ENCODE measurements at places on chromosomes 5 and 9. TPM values are rescaled to one million over a fixed set of nuclear protein-coding genes. Genes with fewer than 3 reads are reported as not detected.

GRCh38 chr5:158797498-158797845 lies 302.2 kb downstream of the EBF1 start:
- no peak for DNase-seq

DNA sequence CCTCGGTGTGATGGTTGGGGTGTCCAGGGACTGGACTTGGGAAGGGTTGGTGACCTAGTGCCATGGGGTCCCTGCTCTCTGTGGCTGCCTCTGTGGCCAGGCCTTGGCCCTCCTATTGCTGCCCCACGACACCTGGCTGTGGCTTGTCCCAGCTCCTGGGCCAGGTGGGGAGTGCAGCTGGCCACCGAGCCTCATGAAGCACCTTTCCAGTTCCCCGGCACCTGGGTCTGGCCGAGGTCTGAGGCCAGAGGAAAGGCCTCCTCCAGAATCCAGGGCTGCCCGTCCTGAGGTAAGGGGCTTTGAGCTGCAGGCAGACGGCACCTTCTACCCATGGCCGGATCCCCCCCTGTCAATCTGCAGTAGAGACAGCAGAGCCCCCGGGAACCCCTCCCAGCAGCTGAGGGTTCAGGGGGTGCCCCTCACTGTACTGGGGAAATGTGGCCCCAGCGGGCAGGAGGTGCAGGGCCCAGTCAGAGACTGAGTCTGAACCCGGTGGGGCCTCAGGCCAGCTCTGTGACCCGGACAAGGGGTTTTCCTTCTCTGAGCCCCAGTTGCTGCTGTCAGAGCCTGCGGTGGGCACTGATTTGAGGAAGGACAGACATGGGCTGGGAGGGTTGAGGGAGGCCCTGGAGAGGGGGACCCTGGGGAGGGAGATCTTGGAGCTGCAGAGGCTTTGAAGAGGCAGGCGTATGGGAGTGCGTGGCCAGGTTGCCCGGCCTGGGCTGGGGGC lies 54.5 kb downstream of the RXRA start:
- DNase-seq, result no peak

DNA sequence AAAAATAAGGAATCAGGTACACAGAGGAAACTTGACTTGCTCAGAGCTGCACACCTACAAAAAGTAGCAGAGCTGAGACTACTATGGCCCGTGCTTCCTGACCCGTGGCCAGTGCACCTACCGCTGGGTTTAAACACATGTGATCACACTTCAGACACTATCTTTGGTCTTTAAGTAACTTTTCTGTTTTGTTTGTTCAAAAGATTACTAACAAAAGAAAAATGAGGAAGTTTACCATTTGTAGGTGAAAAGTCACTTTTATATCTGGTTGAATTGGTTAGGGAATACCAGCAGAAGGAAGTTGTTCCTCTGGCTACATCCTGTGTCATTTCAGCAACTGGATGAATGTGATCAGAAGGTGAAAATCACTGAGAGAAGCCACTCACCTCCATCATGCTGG lies 6.5 kb upstream of the SYK start:
- DNase-seq, result no peak

DNA sequence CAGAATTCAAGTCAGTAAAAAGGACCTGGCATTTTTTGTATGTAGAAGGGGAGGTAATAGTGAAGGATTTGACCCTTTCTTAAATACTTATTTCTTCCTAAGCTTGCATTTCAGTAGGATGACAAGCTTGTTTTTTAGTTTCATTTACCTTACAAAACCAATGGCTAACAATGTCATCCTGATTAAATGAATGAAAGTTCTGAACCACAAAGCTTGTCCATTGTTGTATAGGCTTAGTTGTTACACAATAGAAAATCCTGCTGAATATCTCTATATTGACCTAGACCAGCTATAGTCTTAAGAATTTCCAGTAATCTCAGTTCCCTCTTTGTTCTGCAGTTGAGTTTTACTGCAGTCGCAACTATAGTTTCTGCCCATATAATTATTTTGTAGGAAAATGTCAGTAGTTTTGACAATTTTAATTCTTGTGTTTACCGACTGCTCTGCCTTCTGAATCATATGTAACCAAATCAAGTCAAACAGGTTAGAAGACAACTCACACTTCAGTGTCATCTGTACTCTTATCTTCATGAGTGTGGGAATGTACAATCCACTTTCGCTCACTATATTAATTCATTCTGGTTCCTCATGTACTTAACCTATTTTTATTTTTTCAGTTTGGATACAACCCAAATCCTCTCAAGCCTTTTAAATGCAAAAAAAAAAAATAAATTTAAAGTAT lies 195.7 kb downstream of the CD180 start:
- no peak for DNase-seq

- no peak for DNase-seq
Measured at GRCh38 chr5:176727983-176728675, 80.8 kb downstream of the TSPAN17 start.

OR1Q1 gene
- total RNA-seq, result not detected

SLC36A3 gene
- total RNA-seq, result not detected

GRCh38 chr9:137027369-137028262 lies at the start of gene ABCA2:
ABCA2 (minus strand) TSS chr9:137028237; CDS start chr9:137028140, 97 bp downstream.
- no peak for DNase-seq

DNA sequence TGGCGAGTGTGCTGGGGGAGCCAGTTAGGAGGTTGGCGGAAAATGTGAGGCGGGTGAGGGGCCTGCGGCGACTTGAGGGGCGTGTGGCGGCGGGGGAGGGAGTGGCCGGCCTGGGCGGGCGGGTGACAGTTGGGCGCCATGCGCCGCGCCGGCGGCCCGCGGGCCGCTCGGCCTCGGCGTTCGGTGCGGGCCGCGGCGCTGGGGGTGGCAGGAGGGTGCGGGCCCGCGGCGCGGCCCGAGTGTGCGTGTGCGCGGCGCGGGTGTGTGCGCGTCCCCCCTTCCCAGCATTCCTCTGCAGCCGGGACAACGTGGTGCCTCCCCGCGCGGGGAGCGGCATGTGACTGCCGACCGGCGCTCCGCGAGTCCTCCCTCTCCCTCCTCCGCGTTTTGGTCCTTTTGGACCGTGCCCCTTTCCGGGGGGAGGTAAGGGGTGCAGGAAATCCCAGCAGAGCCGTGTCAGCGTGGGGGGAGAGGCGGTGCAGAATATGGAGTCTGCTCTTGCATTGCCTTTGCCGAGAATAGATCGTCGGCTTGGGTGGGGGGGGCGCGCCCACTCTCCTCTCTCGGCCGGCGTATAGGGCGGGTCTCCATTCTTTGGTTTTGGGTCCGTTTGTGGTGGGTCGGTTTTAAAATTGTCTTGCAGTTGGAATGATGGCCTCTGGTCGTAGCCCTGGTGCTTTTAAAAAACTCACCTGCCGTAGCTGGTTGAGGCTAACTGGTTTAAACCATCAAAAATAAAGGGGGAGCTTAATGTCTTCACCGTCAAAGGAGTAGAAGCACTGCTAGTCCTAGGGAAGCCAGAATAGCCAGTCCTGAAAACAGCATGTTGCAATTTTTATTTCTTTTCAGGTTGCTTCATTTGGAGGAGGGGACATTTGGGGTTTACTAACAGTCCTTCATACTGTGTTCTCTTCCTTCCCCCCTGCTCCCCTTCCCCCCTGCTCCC lies 2.0 kb downstream of the LARP1 start:
- peak; percentile 57 for DNase-seq

GRCh38 chr5:116234681-116235080 lies 149.9 kb downstream of the COMMD10 start:
- no peak for DNase-seq

GDNF gene
- 0.83 TPM for total RNA-seq

GRCh38 chr9:99001892-99002291 lies 58.2 kb downstream of the COL15A1 start:
- DNase-seq, result no peak

DNA sequence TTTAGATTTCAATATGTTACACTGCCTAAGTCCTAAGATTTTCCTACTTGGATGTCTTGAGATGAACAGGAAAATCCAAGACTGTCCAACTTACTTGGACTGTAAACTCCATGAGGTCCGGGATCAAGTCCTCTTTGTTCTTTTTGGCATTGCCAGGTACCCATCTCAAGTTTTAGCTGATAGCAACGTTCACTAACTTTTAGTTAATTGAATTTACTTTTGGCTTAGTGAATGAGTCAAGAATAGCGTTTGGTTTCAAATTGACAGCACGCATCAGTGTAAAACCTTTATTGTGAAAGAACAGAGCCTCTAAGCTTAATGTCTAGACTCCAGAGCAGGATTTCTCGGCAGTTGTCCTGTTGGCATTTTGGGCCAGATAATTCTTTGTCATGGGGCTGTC lies 37.2 kb downstream of the ALDH1A1 start:
- no peak for DNase-seq

GRCh38 chr5:10946050-10946449 lies 185.0 kb upstream of the DAP start:
- DNase-seq, result no peak

SOWAHA gene
- total RNA-seq, result 0.17 TPM

ZNF454 gene
- total RNA-seq, result 3.1 TPM

DNA sequence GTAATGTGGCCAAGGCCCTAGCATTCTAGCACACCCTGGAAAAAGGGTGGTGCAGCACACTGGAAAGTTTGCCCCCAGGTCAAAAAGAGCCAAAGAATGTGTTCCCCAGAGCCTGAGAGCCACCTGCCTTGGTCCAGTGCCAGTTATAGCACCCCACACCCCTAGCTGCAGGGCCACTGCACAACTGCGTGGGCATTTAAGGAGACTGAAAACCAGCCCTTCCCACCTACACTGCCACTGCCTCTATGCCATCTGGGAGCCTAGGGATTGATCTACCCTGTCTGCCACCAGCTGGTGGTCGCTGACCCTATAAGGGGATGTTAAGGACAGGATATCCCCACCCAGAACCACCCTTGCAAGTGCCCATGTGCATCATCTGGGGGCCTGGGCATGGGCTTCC lies 38.2 kb upstream of the PTPRD start:
- DNase-seq, result no peak

GABRP gene
- not detected for total RNA-seq

DNA sequence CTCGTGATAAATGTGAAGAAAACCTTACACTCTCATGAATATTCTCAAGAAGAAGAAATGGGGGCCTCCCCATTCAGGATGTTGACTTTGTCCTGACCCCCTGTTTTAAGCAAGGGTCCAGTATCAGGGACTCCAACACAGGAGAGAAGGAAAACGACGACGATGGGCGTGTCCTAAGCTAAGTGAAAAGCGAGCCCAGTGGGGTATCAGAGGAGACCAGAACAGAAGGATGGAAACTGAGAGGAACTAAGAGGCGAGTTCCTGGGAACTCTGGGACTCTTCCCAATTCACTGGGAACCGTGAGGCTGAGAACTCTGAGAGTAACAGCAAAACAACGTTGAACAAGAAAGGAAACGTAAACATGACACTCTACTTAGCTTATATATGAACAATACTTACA lies 14.6 kb downstream of the RETREG1 start:
- DNase-seq, result no peak

- DNase-seq, result peak; percentile 71
Measured at GRCh38 chr5:141641634-141642267, 5.0 kb downstream of the RELL2 start.

DNA sequence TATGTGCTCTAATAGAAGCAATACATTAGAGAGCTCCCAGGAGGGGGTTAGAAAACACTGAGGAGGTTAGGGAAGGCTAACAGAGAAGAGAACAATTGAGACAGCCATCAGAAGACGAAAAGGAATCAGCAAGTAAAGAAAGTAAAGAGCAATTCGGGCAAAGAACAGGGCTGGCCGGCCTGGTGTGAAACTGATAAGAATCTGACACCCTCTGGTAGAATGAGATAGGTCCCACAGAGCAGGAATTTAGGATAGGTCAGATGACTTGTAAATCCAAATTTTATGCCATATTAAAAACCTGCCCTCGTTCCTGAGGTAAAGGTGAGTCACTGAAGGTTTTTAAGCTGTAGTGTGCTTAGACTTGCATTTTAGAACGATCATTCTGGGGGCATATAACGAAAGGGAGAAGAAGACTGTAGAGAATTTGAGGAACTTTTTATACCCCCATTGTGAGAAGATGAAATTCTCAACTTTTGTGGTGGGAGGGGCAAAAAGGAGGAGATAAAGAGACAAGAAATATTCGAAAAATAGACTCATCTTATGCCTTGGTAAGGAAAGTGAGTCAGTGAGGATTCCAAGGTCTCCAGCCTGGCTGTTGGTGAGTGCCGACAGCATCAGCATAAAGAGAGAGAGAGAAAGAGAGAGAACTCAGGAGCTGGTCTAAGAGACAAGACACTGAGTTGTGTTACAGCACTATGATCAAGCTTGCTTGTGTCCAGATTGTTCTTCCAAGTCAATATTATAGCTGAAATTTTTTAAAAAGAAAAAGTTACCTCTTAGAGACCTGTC lies 51.3 kb downstream of the TMEM167A start:
- DNase-seq, result no peak

DNA sequence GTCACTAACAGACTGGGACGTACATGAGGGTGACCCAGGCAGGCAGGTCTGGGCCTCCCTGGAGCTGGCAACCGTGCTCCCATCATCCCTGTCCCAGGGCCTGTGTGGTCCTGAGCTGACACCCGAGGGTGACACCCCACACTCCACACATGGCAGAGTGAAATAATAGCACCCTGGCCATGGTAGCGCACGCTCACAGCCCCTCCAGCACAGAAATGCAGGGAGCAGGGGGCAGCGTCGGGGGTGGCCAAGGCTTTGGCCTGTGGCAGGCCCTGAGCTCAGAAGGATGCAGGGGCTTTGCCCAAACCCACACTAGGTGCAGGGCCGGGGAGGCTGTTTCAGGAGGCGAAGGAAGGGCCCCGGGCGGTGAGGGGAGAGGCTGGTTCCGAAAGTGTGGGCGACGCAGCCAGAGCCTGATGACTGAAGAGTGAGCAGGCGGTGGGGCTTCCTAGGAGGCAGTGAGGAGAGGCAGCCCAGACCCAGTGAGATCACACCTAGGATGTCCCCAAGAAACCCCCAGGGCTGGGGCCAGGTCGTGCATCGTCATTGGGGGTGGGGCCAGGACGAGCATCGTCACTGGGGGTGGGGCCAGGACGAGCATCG lies 12.9 kb downstream of the OR2V2 start:
- DNase-seq, result peak; percentile 56
